ENCODE measurements at places on chromosomes 16 and 17.

GRCh38 chr16:82031116-82032084 lies 3.7 kb upstream of the HSD17B2 start:
- no peak for DNase-seq

DNA sequence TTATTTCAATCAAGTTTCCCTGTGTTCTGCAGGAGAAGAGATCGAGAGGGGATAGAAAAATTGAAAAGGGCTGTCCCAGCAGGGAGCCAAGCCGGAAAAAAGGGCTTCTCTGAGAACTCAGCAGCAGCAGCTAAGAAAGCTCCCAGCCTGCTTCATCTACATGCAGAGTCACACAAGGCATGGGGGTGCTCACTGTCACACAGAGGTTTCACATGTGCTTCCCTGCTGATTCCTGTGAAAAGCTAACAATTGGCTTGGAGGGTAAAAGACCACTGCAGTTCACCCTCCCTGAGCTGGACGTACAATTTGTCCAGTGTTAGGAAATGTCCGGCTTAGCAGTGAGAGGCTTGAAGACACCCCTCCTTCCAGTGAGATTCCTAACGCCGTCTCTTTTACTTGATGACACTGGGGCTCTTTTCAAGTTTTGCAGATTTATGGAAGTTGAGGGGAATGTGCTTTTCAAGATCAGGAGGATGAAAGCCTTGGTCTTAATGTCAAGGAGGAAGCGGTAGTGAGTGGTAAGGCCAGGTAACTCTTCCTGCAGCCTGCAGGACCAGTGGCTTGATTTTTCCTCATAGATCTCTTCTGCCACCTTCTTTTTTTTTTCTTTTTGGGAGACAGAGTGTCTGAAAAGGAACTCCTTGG lies 85.6 kb downstream of the WNT3 start:
- no peak for DNase-seq

DNA sequence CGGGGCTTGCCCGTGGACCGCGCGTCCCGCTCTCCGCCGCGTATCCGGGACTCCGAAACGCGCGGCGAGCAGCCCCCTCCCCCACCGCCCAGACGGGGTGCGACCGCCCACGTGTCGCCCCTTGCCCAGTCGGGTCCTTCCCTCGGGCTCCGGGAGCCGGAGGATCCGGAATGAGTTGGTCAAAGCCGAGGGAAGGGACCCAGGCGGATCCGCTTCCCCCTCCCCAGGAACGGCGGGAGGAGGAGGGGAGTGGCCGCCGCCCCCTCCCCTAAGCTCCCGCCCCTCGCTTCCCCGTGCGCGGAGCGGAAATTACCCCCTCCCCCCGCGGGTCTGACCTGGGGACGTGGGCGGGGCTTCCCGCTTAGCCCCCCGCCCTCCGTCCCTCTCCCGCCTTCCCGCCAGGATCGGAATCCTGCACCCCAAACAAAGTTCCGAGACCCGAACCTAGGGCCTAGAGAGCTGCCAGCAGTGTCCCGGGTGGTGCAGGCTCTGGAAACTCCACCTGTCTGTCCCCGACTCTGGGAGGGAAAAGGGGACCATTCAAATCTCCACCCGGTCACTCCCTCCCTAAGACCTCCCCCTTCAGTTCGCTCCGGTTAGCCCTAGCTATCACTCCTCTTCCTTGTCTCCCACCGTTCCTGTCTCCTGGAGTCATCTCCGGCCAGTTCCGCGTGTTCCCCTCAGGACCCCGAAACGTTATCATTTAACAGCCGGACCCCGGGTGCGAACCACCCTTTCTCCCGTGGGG lies 1.0 kb upstream of the IGF2BP1 start:
- no peak for DNase-seq

GRCh38 chr17:79046197-79046915 lies 22.4 kb downstream of the C1QTNF1 start:
- DNase-seq: no peak

DNA sequence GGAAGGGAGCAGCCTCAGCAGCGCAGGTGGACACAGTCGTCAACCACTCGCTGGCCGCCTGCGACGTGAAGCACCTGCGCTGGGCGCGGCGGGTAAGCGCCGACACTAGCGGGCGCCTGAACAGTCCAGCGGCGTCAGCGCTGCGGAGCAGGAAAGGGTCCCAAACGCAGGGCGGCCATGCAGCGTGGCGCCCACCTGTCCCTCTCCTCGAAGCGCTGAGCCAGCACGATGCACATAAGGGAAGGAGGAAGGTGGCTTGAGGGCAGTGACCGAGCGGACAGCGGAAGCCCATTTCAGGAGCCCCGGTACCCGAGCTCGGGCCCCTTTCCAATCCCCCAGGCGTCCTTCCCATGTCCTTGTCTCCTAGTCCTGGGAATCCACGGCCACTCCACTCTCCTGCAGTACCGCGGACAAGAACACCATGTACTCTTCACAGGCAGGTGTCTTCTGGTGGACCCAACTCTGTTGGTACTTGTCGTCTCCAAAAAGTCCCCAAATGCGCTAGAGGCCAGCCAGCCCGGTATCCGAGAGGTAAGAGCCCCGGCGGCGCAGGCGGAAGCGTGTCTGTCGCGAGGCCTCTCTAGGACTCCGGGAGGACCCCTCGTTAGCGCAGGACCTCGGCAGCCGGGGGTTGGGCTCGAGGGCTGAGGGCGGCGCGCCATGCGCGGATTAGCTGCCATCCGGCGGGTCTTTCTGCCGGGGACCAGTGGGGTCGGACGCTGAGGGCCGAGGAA lies 14.4 kb downstream of the ZNF232 start:
- no peak for DNase-seq

DNA sequence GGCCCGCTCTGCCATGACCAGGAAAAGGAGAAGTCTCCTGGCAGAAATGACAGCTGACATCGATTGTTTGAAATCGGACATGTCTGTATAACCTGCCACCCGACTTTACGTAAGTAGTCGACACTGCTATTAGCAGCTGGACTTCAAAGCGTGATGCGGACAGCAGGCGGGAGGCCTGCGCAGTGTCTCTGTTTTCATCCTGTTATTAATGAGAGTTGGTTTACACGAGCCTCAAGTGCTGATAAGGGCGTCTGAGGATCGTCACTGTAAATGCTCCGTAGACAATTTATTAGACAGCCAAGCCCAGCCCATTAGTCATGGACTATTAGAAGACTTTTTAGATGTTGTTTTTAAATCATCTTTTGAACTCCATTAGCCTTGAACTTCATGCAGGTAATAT lies 328.3 kb downstream of the FOXL1 start:
- no peak for DNase-seq

- DNase-seq: no peak
Measured at GRCh38 chr17:32385121-32385520, 35.2 kb downstream of the ZNF207 start.

DNA sequence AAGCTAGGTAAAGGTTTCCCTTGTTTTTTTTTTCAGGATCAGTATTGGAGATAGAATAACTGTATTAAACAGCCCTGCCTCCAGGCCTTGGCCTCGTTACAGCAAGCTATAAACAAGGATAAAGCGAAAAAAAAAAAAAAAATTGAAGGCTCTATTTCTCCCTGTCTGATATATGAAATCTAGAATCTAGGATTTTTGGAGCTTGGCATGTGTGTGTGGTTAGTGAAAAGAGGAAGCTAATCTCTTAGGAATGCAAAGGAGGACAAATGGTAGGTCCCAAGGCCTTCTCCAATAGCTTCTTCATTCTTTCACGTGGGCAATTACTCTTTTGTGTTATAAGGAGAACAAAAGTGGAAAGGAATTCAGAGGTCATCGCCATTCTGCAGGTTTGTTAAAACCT lies 470.3 kb downstream of the TMEM114 start:
- DNase-seq: no peak

- no peak for DNase-seq
Measured at GRCh38 chr17:3956983-3957382, 7.3 kb downstream of the ATP2A3 start.

GRCh38 chr17:64385187-64386083 lies 5.2 kb downstream of the PECAM1 start:
- DNase-seq: no peak

DNA sequence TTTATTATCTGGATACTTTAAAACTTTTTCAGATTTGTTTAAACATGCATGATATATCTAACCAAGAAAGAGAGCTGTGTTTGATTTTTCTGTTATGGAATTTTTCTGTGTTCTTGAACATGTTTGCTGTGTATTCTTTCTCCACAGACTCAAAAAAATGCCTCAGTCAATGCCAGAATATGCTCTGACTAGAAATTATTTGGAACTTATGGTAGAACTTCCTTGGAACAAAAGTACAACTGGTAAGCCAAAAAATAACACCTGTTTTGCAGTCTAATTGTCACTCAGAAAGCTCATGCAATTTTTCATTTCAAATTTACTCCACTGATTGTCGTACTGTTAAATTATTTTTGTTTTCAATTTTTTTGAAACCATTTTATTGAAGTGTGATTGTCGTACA lies 15.3 kb upstream of the ABCC11 start:
- DNase-seq: no peak

DNA sequence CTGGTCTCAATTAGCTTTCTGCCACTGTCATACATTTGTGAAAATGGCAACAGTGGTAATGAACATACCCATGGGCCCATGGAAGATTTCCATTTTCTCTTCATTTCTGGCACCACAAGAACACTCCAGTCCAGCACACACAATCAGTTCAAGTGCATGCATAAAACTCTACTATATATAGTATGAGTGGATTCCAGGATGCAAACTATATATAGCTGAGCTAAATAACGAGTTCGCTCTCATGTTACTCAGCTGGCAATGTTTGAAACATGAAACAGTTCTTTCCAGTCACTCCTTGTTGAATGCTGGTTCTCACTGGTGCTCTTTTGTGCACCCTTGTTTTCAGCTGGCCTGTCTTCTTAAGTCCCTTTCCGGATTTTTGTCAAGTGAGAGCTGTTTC lies 75.2 kb upstream of the DHX40 start:
- DNase-seq: no peak

DNA sequence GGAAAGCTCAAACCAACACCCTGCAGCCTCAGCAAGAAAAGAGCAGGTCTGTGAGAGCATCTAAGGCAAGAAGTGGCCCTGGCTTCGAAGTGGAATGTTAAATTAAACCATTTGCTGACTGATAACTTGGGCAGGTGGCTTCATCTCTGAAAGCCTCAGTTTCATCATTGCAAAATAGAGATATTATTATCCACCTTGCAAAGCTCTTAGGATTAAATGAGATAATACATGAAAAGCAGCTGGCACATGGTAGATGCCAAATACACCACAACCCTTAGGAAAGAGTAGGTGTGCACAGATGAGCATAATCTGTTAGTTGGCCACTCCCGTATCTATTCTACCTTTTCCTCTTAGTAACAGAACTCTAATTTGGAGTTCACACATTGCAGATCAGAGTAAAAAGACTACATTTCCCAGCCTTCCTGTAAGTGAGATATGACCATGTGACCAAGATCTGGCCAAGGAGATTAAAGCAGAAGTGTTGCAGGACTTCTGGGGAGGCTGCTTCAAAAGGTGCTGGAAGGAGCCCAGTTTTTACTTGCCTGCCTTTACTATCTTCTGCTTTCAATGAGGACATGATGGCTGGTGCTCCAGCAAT lies 288.7 kb downstream of the SOX9 start:
- DNase-seq: no peak

GRCh38 chr16:30535777-30536190 lies 1.1 kb upstream of the ZNF747 start:
- peak; percentile 32 for DNase-seq

DNA sequence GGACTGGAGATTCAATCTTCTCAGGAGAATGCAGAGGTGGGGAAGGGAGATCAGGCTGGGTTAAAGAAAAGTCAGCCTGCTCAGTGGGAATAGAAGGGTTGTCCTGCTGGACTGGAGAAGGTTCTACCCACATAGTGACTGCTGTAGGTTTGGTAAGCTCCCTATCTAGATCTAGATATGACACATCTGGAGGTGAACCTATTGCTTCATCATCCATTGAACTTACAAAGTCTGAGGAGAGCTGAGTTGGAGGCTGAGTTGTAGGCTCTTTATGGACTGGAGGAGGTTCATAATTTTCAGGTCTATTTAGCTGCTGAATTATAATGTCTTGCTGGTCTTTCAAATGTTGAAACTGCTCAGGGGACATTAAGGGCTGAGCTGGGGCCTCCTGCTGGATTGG lies 46.0 kb upstream of the NF1 start:
- no peak for DNase-seq

DNA sequence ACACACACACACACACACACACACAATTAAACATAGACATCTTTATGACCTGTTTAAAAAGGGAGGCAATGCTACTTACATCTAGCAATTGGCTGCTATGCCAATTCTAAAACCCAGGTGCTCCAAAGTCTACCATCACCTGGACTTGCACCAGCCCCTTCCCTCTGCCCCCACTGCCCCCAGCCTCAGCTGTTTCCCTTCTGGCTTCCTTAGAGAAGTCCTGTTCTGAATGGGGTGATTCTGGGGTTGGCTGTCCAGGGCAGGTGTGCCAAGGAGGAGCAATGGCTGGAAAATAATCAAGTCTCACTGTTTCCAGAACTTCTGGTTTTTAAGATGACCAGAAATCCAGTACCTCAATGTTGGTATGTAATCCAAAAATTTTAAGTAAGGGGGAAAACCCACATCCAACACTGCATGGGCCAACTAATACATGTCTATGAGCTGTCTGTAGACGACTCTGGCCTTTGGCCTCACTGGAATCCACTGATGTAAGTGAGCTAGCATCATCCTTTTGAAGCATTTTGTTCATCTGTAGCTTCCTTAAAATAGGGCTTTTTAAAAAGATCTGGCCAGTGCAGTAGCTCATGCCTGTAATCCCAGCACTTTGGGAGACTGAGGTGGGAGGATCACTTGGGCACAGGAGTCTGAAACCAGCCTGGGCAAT lies 2.1 kb downstream of the IFT20 start:
- no peak for DNase-seq

DNA sequence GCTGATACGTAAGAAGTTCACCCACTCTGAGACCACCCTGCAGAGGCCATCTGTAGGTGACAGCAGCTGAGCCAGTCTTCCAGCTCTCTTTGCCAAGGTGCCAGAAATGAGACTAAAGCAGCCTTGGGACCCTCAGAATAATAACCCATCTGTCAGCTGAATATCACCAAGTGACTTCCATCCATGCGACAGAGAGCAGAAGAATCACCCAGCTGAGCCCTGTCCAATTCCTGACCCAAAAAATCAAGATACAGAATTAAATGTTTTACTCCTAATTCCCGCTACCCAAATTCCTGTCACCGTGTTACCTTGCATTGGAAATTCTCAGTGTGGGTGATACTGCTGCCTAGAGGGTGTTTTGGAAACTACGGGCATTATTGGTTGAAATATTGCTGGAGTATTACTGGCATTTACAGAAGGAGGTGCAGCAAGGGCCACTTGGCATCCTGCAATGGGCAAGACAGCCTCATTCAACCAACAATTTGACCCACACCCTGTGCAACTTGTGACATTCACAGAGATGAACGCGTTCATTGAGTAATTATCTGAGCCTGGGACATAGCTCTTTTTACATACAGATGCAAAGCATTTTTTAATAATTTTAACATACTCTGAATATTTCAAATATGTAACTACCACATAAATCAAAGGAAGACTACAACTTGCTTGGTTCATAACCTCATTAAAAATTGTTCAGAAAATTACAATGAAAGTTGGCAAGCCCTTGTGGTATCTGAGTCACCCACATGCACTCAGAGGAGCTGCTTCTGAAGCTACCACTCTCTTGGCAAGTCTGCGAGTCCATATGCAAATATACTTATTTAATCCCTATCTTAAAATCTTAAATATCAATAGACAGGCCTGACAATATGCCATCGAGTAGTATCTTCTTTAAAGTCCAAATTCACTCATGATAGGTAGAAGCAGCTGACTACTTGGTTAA lies 126.6 kb downstream of the C16orf95 start:
- no peak for DNase-seq

Measured in activated T-helper 1 cell treated with anti-CD3 and anti-CD28 coated beads, Interleukin-2, amount 50 U/mL, for 16 hours (primary cell).